ENCODE measurements at places on chromosomes 7 and 10.

DNA sequence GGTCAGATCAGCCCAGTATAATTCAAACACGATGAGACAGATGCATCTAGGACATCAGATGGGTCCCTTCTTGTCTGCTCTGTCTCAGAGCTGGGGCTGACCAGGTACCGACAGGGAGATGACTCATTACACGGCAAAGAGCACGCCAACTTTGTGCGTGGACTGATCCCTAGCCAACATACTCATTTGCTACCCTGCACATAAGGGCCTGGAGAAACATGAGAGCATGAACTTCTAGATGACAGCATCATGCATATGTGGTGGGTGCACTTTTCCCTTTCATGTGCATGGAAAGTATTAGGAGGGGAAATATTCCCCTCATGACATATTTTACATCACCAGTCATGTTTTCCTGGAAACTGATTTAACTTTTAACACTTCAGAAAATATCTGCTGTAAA, 35.1 kb upstream of the NPVF start:
- DNase-seq, result no peak

- no peak for DNase-seq
These were observed 60.4 kb upstream of the INSIG1 start for GRCh38 chr7:155237297-155237696.

GRCh38 chr10:88080213-88080612, 216.8 kb downstream of the PTEN start:
- DNase-seq, result no peak

- peak; percentile 60 for DNase-seq
These were observed 179.8 kb upstream of the CSTF2T start for GRCh38 chr10:51879238-51879637.

GRCh38 chr7:158409816-158410330, 177.8 kb downstream of the PTPRN2 start:
- no peak for DNase-seq

DNA sequence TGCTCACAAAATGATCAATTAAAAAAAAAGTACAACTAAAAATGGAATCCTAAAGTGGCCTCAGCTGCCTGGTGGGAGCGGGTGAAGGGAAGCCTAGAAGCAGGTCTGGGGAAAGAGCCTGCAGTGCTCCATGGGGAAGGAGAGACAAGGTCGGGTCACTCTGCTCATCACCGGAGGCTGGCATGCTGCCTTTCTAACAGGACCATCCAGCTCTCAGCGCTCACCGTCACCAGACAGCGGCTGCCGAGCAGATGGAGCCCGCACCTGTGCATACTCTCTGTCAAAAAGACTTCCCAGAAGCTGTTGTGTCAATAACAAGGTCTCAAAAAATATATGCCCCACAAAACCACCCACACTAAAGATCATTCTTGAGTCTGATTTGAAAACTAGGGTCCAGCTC, 112.8 kb downstream of the BAMBI start:
- no peak for DNase-seq

DNA sequence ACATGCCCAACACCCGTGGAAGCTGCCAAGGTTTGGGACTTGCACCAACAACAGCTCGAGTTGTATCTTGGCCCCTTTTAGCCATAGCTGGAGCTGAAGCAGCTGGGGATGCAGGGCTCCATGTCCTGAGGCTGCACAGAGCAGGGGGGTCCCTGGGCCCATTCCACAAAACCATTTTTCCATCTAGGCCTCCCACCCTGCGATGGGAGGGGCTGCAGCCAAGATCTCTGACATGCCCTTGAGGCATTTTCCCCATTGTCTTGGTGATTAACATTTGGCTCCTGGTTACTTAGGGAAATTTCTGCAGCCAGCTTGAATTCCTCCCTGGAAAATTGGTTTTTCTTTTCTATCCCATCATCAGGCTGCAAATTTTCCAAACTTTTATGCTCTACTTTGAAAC, 637.8 kb upstream of the VSTM2A start:
- DNase-seq, result no peak

GRCh38 chr7:5452470-5452899, 28.9 kb upstream of the TNRC18 start:
- DNase-seq, result no peak

DNA sequence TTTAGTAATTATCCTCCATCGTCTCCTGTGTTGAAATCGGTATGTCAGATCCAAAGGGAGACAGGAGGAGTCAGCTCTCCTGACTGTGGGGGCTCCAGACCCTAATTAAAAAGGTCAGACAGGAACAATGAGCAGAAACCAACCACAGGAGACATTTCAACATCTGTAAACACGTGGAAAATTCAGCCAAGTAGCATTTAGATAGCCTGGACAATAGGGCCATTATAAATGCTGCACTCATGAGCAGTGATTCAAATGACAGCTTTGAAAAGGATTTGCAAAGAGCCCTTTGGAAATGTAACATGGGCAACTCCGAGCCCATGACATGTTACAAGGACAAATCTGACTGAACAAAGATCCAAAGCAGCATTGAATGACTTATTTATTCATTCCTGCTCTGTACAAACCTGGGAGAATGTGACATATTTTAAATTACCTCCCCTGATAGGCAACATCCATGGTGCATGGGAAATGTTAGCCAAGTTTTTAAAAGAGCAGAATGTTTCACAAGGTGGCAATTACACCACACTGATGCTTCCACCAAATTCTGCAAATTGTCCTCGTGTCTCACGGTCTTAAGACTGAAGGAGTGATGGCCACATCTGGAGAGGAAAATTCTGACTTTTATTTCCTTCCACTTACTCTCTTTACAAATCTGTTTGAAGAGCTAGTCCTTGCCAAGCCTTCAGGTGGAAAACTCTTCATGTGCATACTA, 113.3 kb upstream of the KMT2E start:
- no peak for DNase-seq

DNA sequence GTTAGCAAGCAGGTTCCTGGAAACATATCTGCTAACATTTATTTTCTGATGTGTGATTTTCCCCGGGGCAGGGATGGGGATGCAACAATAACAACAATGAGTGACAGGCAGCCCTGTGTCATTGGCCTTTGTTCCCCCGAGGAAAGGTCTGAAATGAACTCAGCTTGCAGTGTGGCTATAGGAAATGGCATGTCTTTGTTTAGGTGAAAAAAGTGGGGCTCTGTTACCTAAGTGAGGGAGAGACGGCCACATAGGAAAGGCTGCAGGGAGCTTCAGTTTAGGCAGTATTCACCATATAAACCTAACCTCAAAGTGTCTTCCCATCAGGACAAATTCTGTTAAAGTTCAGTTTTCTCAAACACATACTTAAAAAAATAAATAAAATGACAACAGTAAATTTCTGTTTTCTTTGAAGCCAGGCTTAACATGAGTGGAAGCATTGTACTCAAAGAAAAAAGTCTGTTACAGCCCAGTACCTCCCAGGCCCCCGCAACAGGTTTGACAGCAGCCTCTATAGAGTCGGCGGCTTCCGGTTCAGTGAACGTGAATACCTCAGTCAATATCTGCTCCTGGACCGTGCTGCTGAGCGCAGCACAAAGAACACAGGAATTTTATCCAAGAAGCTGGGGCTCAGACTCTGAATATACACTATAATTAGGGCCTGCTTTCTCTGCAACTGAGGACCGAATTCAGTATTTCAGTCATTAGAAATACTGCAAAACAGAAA, 168.3 kb downstream of the GLI3 start:
- DNase-seq, result no peak

- no peak for DNase-seq
These were observed 359.8 kb upstream of the KLF6 start for GRCh38 chr10:4144817-4145216.

DNA sequence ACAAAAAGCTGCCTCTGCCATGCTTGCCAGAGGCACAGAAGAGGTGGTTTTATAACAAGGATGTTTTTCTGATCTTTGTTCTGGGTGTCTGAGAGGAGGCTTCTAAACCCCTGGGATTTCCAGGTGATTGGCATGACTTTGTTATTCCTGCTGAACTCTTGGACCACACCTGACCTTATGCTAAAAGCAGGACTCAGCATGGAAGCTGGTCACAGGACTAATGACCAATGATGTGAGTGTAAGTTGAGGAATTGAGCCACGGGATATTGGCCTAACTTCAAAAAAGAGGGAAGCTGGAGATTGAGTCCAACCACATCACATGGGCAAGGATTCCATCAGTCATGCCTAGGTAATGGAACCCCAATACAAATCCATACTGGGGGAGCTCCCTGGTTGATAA, 437.9 kb downstream of the POM121L12 start:
- DNase-seq, result no peak

DNA sequence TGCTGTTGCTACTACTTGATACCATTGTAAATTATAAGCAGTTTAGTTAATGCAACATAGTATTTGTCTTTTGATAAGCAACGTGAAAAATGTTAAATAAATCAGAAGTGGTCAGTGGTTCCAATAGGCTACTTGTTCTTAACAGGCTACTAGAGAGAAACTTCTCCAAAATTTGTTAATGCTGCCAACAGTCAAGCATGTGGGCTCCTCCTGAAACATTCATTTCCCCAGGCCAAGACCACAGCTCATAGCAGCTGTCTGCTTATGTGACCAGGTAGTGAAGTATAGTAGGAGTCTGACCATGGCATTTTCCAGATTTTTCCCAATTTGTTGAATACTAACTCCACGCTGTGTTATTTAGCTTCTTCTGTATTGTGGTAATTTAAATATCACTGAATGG, 81.0 kb downstream of the CYP51A1 start:
- no peak for DNase-seq

DNA sequence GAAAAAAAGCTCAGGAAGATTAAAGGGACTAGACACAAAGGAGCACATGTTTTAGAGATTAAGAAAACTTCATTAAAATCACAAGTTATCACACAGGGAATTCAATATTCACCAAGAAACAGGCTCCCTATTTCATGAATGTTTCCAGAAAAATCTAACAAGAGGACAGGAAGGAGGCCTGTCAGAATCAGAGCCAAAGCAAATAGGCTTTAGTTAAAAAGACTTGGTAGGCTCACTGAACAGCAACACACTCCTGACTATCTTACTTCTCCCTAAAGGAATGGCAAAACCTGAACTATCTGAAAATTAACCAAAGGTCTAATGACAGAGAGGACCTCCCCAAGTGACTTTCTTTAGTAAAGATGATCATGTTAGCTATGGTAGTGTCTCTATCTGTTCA, 188.3 kb upstream of the MEOX2 start:
- DNase-seq, result no peak

- DNase-seq, result peak; percentile 49
These were observed 22.6 kb upstream of the DLG5 start for GRCh38 chr10:77949167-77949566.

- peak; percentile 77 for DNase-seq
These were observed 23.6 kb upstream of the PFKP start for GRCh38 chr10:3043512-3044368.

DNA sequence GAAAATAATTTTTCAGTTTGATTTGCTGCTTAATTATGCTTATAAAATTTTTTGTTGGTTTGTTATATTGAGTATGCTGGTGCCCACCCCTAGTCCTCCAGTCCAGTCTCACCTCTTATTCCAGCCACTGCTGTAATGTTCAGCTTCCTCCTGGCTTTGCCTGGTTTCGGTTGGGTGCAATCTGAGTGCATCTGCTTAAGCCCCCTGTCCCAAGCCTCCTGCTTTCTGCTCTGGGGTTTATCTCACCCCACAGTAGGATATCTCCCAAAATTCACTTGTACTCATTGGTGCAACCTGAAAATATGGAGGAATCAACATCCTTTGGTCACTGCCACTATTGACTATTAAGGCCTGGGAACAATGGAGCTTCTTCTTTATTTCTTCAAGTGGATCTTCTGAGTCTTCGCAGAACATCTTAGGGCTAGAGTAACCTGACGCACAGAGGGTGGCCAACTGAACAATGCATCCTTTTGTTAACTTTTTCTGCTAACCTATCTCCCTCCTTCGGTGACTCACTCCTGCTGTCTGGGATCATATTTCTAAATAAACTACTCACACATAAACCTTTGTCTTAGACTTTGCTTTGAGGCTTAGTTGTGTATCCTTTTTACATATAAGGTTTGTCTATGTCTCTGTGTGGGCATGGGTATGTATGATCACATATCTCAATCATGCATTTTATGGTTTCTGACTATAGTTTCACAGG, 19.1 kb upstream of the SOSTDC1 start:
- DNase-seq, result peak; percentile 83

- DNase-seq, result no peak
These were observed 14.0 kb upstream of the RAMP3 start for GRCh38 chr7:45143616-45144015.

DNA sequence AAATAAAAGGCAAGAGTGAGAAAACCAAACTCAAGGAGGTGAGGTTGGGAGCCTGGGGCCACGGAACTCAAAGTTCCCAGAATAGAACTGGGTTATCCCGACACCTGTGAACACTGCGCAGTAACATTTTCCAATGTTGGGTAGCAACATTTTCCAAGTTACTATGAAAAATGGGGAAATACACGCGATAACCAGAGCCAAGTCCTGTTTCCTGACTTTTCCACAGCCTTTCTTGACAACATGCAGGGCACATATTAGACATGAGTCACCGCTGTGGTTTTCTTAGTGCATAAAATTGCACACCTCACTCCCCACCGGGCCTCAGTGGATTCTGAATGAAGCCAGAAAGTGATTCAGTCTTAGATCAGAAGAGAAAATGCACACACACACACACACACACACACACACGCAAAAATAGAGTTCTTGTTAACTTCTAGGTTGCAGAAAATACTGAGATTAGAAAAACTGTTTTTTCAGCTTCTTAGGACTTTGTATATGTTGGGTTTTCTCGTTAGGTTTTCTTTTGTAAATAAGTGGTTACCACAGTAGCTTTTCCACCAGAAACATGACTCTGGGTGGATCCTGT, 70.0 kb downstream of the CAMK1D start:
- peak; percentile 81 for DNase-seq

GRCh38 chr7:50766849-50767207, 15.9 kb downstream of the GRB10 start:
- DNase-seq, result peak; percentile 1

DNA sequence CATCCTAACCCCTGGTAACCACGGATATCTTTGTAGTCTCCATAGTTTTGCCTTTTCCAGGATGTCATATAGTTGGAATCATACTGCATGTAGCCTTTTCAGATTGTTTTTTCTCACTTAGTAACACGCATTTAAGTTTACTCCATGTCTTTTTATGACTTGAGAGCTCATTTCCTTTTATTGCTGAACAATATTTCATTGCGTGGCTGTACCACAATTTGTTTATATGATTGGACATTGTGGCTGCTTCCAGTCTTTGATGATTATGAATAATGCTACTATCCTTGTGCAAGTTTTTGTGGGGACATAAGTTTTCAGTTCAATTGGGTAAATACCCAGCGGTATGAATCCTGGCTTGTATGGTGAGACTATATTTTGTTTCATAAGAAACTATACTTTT, 60.8 kb downstream of the AOAH start:
- DNase-seq, result no peak

GRCh38 chr10:72274213-72274729, 547 bp downstream of the DDIT4 start:
- DNase-seq, result peak; percentile 33

- no peak for DNase-seq
These were observed 35.1 kb upstream of the C10orf67 start for GRCh38 chr10:23379686-23380085.

DNA sequence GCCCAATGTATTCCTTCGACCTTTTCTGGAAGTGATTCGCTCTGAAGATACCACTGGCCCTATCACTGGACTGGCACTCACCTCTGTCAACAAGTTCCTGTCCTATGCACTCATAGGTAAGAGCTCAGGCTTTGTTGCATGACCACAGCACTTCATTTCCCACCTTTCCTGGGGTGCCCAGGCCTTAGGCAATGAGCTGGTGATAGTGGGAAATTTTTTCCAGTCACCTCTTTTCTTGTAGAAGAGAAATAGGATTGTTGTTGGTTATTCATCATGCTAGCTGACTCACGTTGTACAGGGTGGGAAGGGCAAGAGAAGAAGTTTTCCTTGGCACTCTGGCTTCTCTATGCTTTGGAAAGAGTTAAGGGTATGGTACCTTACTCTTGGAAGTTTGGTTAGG, 51.4 kb upstream of the NFKB2 start:
- DNase-seq, result peak; percentile 12
